ENCODE measurements at places on chromosomes 2 and 18. TPM values are rescaled to one million over a fixed set of nuclear protein-coding genes. Genes with fewer than 3 reads are reported as not detected.

The MOCOS gene
- total RNA-seq = 4.1 TPM

The DCDC2C gene
- not detected for total RNA-seq

The IMMT gene
- total RNA-seq = 94.5 TPM

The GPC1 gene
- 117 TPM for total RNA-seq

The TXNDC2 gene
- total RNA-seq = not detected

GRCh38 chr18:59052965-59053820 is 86.5 kb upstream of the SEC11C start:
- DNase-seq = peak; percentile 40

GRCh38 chr2:99861376-99861760 is 281.0 kb downstream of the AFF3 start:
- no peak for DNase-seq

GRCh38 chr2:28821295-28821958 is 10.8 kb downstream of the SPDYA start:
- peak; percentile 81 for DNase-seq

- no peak for DNase-seq
Measured at GRCh38 chr18:36388310-36388709, 90.8 kb downstream of the FHOD3 start.

GRCh38 chr2:210635257-210635656 is 78.9 kb downstream of the CPS1 start:
- DNase-seq = no peak

- no peak for DNase-seq
Measured at GRCh38 chr2:31008561-31009114, 129.6 kb downstream of the GALNT14 start.

DNA sequence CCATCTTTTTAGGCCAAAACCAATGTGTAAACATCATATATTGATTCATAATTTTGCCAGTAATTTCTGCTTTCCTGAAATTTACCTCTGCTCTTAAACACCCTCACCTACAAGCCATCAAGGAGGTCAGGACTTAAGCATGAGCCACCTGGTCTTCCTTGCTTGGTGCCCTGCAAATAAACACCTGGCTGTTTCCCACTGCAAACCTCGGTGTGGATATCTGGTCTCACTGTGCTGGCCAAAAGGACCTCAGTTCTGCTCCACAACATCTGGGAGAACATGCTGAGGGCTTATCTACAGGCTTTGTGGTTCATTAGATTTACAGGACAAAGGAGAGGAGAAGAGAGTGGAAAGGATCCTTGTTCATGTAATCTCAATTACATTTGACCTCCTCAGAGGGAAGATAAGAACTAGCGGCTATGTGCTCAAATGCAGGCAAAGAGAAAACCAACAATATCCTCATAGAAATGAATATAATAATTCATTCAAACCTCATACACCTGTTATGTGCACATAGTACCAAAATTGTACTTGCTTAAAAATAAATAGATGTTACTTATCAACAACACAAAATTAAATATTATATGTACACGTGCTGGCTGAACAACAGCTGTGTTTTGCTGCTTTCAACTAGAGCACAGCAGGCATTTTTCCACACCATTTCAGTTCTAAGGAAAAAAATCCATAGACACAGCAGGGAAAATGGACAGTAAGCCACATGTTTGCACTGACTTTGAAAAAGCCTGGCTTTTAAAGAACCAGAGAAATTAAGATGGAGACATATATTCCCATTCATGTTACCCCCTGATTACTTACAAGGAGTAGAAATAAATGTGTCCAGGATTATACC is 465.1 kb downstream of the LPIN1 start:
- no peak for DNase-seq

- DNase-seq = peak; percentile 11
Measured at GRCh38 chr2:119250718-119251290, 27.2 kb downstream of the STEAP3 start.

- DNase-seq = peak; percentile 81
Measured at GRCh38 chr2:37414470-37414949, 70.1 kb downstream of the QPCT start.

Data from stomach (tissue), 19 donors.